ENCODE measurements at places on chromosomes 12 and 14.

DNA sequence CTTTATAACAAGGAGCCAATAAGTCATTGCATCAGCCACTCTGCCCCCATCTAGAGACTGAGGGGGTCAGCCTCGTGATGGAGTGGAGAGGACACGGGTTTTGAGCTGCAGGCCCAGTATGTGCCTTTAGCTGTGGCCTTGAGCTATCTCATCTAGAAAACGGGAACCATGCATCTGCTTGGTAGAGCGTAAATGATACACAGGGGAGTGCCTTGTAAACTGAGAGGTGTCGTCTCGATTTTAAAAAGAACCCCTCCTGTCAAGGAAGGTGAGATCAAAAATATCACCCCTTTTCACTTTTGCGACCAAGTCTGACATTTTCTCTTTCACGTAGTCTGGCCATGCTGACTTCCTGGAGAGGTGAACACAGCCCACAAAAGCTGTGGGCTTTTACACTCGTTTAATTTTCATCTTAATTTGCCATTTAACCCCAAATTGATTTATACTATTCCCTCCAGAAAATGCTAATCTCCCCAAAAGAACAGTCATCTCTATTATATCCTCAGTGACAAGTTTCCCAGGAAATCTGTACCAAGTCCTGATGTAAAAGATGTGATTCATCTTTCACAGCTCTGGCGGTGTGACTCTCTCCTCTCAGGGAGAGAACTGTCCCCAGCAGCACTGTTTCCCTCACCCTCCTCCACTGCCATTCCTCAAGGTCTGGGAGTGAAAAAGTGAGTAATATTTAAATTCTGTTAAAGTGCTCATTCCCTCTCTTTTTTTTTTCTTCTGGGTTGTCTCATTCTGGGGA is 30.6 kb downstream of the VCPKMT start:
- DNase-seq = no peak

GRCh38 chr12:2813214-2814185 is 1.0 kb downstream of the ITFG2 start:
- no peak for DNase-seq

DNA sequence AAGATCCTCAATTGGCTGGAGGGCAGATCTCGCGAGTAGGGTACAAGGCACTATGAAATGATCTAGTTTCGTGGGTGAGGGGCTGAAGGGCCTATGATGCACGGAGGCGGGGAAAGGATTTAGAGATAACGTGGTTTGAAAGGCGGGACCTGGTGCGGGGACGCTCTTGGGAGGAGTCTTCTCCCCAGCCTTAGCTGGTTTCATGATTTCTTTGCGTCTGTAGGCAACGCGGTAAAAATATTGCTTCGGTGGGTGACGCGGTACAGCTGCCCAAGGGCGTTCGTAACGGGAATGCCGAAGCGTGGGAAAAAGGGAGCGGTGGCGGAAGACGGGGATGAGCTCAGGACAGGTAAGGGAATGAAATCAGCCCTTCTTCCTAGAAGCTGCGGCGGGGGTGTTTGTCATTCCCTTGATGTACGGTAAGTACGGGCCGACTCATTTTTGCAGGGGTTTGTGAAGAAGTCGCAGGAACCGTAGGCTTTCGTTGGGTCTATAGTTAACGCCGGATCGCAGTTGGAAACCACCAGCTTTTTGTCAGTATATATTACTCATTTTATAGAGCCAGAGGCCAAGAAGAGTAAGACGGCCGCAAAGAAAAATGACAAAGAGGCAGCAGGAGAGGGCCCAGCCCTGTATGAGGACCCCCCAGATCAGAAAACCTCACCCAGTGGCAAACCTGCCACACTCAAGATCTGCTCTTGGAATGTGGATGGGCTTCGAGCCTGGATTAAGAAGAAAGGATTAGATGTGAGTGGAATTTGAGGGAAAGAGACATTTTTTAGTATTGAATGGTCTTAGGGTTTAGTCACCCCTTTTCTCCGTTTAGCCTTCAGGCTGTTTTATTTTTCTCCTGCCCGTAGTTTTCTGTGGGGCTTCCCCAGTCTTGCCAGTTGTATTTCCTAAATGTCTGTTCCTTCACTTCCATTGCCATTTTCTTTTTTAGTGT is 602 bp downstream of the APEX1 start:
- no peak for DNase-seq

- DNase-seq = no peak
Observed at GRCh38 chr12:116346741-116347140, 69.2 kb upstream of the MED13L start.

GRCh38 chr12:24185782-24186181 is 236.3 kb upstream of the SOX5 start:
- no peak for DNase-seq

DNA sequence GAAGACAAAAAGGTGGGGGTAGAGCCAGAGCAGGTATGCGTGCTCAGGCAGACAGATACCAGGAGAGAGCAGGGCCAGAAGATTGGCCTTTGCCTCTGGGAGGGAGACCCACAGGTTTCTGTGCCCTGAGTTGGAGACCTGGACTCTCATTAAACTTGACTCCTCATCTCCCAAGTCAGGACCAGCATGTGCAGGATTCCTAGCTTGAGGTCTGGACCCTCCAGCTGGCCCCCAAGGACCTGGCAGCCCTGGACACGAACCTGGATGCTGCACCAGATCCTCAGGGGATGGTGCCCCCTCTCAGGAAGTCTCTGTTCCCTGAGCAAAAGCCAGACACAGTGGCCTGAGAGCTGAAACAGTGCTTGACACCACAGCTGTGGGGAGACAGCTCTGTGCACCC is 10.5 kb upstream of the KRT73 start:
- no peak for DNase-seq

- no peak for DNase-seq
Observed at GRCh38 chr14:93804654-93805053, 16.4 kb upstream of the PRIMA1 start.

DNA sequence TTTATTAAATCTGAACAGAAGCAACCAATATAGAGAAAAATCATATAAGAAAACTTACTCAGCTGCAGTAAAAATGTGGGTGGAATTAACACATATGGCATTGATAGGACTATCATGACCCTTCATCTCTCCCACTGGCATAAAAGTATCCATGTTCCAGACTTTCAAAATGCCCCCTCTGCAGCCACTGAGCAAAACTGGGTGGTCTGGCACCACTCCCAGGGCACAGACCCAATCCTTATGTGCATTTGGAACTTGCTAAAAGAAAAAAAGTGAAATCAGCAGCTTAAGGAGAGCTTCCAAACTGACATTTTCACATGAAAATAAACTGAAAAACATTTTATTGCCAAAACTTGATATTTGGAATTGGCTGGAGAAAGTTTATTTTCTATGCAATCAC is 141.5 kb downstream of the KIF21A start:
- DNase-seq = no peak

DNA sequence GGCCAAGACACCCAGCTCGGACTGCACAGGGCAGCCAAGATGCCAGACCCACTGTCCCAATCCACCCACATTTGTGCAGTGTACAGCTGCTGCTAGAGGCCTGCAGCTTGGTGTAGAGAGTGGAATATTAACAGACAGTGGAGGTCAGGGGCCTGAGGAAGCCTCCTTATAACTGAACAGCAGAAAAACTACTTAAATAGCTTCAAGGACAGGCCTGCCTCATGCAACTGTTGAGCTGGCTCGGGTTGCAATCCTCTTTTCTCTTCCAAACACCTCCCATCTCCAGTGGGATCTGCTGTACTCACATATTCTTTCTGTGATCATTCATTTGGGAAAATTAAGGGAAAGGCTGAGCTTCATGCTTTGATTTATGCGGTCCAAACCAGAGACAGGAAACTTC is 1043.2 kb upstream of the TMEM132C start:
- no peak for DNase-seq

GRCh38 chr12:18591473-18591872 is 146.3 kb downstream of the PLCZ1 start:
- no peak for DNase-seq

- no peak for DNase-seq
Observed at GRCh38 chr14:26594148-26594547, 3.7 kb downstream of the NOVA1 start.

GRCh38 chr12:122860040-122860853 is 25.0 kb downstream of the HIP1R start:
- DNase-seq = peak; percentile 81

DNA sequence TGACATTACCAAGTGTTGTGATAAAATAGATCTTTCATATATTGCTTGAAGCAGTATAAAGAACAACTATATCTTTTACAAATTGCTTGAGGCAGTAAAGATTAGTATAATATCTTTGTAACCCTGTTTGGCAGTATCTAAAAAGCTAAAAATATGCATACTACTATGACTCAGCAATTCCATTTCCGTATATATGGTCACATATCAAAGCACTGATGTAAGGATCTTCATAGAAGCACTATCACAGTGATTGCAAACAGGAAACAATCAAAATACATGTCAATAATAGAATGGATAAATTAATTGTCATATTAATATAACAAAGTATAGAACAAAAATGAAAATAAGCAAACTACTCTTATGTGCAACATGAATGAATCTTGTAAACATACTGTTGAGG is 158.4 kb upstream of the IGF1 start:
- no peak for DNase-seq

DNA sequence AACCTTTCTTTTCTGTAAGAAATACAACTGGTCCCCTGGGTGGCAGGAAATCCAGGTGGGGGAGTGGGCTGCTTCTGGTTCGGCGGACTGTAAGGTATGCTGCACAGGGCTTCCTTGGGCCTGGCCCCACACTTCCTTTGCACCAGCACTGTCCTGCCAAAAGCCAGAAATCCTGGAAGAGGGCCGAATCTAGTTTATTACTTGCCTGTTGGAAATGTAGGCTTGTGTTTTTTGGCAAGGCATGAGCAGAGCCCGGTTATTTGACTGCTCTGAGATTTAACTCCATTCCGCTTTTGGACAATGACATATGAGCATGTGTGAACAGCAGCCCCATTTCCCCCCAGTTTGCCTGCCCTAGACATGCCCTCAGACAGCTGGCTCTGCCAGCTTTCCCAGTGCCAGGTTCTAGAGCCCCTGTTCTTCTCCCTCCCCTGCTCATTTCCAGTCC is 86.6 kb downstream of the BORCS5 start:
- DNase-seq = no peak

- peak; percentile 22 for DNase-seq
Observed at GRCh38 chr12:55720071-55720564, at the start of gene RDH5. Gene RDH5, plus strand, starts transcription at chr12:55720393. Its CDS starts 792 bp downstream, at chr12:55721185.

- DNase-seq = no peak
Observed at GRCh38 chr14:69432364-69432763, 33.9 kb downstream of the SLC39A9 start.

DNA sequence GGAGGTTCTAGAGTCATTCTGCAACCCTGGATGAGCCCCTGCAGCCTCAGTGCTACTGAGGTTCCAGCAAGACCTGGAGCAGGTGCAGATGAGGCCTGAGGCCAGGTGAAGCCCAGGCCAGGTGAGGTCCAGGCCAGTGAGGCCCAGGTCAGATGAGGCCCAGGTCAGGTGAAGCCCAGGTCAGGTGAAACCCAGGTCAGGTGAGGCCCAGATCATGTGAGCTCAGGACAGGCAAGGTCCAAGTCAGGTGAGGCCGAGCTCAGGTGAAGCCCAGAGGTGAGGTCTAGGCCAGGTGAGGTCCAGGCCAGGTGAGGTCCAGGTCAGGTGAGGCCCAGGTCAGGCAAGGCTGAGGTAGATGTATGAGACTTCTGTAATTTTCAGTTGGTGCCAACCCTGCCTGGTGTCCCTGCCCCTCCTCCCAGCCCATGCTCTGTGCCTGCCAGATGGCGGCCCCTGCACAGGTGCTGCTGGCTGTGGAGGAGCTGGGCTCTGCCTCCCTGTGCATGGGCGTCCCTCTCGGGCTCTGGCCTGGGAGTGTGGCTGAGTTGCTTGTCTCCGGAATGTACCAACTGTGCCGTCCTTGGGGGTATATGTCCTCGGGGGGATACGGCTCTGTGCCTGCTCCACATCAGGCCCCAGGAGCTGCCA is 388.5 kb downstream of the TMEM121 start:
- no peak for DNase-seq

DNA sequence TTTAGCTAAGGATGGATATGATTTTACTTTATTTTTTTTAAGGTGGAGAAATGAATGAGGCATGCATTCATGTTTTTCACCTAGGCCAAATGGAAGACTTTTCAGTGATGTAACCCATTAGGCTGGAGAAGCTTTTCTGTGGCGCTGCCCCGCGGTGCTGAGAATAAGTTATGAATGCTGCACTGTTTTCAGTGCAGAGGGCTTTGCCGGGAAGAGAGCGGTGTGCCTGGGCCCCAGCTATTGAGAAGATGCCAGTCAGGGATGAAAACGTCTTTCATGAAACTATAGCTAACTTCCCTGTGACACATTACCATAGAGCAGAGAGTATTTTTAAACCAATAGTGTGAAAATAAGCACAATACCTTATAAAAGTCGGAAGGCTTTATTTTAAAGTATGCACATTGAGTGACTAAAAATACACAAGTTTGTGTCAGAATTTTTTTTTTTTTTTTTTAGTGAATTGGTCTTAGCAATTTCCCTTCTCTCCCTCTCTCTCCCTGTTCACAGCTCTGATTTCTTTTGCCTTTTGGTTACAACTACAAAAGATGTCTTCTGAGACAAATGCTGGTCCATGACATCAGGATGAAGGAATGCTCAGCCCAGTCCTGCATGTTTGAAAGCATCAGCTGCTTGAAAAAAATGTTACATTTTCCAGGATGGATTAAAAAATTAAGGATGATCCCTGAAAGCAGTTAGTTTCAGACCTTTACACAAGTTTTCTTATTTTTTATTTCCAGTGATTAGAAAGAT is 48.3 kb downstream of the NPAS3 start:
- peak; percentile 86 for DNase-seq

DNA sequence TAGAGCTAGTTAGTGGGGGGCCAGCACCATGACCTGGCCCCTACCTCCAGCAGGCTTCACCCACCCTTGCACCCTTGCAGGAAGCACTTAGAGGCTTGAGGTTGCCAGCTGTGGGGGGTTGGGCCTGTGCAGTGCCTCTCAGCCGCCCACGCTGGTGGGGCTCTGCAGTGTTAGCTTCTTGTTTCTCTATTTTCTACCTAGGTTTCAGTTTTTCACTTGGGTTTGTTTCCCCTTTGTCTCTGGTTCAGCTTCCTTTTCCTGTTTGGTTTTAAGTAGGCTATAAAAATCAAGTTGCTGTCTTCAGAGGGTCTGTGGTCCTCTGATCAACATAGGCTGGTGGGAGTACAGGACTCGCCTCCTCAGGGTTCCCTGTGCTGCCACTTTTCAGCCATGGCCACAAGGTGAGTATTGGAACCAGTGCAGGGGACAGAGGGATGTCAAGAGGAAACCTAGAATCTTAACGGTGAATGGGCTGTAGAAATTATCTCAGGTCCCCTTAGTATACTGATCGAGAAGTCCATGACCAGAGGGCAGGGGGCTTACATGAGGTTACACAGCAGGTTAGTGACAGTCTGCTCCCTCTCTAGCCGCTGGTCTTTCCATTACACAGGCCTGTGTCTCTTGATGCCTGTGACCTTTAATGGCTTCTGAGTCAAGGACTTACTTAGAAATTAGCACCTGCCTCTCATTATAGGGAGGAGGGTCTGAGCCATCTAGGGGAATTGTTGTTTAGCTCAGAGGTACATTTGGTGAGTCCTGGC is at the start of gene EVL:
EVL (plus strand) TSS at position 312 of the 761 bp plus-strand sequence; CDS start at position 391, 79 bp downstream.
- DNase-seq = no peak
